SW 1271 (cell line): ENCODE measurements at places on chromosomes 4 and X.

GRCh38 chr4:180141734-180142133, 2101.5 kb upstream of the TENM3 start:
- no peak for DNase-seq

DNA sequence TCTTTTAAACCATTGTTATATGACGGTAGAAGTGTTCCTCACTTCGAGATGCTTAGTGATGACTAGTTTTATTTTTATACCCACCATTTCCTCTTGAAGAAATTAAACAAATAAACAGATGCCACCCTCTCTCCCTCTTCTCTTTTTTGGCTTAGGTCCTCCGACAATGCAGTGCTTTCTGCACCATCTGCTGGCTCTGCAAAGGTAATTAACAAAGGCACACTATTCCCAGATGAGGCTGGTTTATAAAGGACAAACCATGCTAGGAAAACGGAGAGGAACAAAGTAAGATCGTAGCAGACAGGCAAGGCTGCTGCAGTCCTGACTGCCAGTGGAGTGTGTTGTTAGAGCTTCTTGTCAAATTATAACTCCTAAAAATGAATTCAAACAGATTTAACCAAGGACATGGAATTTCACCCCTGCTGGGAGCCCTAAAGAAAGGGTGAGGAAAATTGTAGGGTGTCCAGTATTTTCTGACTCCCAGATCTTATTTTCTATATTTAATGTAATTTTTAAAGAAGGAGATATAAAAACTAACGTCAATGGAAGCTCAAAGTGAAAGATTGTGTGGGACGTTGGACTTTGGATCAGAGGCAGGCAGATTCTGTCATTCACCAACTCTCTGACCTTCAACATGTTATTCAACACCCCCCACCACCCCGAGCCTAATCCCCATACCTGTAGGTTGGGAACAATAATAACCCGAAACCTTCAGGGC, 142.1 kb downstream of the CPEB2 start:
- no peak for DNase-seq

DNA sequence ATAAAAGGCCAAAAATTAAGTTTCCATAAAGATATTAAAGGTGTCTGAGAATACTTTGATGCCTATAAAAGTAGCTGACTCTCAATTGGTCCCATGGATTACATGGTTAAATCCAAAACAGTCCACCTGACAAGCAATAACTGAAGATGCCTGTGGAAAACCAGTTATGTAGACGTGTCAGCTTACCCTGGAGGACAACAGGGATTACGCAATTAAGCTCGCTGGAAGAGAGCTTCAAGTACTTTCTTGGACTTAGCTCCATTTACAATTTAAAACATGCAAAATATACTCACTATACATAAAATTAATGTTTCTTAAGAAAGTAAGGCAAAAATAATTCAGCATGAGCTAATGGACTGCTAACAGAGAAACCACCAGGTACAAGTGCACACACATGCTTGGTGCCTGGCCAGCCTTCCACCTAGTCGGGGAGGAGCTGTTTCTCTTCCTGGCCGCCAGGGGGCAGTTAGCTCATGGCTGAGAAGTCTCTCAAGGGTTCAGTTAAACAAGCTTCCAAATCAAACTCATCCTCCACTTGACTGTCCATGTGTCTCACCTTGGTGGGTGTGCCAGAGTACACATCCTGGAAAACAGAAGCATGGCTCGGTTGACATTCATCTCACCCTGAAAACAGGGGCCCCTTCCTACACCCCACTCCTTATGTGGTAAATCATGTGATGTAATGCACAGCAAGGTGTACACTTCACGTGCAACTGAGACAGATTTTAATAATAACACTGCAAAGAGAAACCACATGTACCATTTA, 9.2 kb upstream of the FAM53A start:
- DNase-seq: peak; percentile 34

DNA sequence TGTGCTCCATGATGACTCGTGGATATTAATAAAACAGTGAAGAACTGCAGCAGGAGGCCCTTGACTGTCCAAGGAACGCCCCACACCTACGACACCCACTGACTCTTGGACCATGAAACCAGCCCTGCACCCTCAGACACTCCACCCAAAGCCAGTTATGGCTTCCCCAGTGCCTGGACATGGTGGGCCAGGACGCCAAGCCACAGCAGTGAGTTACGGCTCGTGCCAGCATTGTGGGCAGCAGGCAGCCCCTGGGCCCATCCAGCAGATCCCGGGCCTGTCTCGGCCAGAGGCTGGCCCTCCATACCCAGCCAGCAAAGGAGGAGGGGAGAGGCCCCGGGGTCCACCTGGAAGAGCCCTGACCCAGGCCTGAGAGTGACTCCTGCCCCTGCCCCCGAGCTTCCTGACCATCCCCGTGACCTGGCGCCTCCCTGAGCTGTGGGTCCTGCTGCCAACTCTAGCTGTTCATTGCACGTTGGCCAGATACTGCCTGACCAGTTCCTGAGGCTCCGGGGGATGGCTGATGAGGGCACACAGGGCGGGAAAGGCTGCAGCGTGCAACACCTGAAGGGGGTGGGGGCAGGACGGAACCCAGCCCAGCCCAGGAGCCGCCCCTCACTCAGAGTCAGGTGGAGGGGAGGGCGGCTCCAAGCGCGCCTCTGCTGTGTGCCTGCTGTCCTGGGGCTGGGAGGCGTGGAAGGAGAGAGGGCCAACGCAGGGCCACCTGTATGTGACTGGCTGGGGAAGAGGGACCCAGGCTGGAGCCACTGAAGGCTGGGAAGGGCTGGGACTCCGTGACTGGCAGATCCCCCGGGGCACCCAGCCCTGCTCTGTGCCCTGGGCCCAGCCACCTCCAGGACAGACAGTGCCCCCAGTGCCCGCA, 739 bp downstream of the SLC49A3 start:
- no peak for DNase-seq

- no peak for DNase-seq
Measured at GRCh38 chr4:24887881-24888430, 24.9 kb downstream of the CCDC149 start.

- no peak for DNase-seq
Measured at GRCh38 chr4:19158107-19158809, 1093.4 kb upstream of the SLIT2 start.

GRCh38 chr4:190015538-190016368, 11.3 kb downstream of the FRG2 start:
- no peak for DNase-seq

DNA sequence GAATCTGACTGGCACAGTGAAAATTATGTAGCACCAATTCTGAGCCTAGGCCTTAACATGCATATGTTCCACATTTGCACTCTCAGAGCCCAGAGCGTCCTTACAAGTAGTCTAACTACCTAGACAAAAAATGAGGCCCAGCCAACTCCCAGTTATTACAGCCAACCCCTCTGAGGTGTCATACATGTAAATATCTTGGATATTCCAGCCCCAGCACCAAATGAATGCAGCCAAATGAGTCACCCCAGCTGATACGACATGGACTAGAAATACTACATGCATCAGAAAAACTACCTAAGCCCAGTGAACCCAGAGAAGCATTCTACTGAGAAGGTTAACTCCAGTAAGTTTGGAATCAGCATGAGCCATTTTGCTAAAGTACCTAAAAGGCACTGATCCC, 145.1 kb downstream of the STPG2 start:
- no peak for DNase-seq

- DNase-seq: no peak
Measured at GRCh38 chr4:142558851-142559250, 287.2 kb downstream of the INPP4B start.

- DNase-seq: no peak
Measured at GRCh38 chr4:15410750-15411149, 17.1 kb upstream of the C1QTNF7 start.

DNA sequence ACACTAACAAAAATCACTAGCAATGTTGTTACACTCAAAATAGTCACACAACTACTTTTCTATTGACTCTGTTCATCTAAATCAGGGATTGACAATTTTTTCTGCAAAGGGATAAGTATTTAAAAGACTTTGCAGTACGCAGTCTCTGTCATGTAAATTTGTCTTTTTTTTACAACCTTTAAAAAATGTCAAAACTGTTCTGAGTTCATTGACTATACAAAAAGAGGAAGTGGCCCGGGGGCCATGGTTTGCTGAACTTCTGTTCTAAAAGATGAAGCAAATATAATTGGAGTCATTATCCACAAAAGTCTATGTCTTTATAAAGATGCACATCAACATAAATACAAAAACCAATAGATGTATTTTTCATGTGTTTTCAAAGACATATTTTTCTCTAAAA, 1310.3 kb downstream of the RPA4 start:
- no peak for DNase-seq

- DNase-seq: no peak
Measured at GRCh38 chr4:122625156-122625555, 4.3 kb upstream of the IL21 start.

GRCh38 chrX:44080083-44080482, 106.9 kb upstream of the NDP start:
- no peak for DNase-seq

GRCh38 chr4:126262665-126263064, 947.9 kb downstream of the FAT4 start:
- no peak for DNase-seq

DNA sequence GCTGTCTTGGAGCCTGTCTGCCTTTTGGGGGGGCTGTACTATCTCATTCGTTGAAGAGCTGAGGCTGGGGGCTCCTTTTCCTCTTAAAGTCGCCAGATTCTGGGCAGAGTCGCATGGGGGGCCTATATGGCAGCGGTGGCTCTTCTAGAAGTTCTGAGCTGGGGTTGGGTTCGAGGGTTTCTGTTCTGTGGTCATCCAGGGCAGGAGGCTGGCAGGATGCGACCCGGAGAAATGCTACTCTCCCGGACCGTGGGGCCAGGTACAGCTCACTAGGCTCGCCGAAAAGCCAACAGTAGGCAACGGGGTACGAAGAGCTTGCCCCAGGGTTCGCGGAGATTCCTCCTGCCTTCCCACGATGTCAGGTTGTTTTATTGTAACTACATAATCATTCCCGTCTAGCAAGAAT, 1.9 kb upstream of the CITED1 start:
- DNase-seq: no peak

DNA sequence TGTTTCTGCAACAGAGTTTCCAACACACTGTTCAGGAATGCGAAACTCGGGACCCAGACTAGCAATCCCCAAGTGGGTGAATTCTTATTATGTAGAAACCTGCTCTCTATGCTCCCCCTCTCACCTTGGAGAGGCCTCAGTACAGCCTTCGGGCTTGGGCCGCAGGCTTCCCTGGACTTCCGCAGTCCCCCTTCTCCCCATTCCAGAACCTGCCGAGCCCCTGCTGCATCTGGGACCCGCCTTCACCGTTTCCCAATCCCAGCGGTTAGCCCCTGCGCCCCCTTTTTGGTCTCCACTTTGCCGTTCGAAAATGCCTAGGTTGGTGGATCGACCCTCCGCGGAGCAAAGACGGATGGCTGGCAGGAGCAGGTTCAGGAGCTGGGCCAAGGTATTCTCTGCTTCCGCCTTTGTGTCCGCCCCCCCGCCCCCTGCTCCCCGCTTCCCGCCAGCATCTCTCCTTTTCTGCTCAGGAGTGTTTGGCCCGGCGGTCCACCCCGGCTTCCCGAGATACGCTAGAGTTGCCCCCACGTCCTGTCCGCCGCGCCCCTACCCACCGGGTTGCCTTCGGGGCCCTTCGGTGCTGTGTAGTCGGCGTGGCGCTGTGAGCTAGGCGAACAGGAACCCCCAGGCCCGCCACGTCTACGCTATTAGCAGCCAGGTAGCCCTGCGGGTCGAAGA, 11.5 kb downstream of the HAND2 start:
- no peak for DNase-seq

DNA sequence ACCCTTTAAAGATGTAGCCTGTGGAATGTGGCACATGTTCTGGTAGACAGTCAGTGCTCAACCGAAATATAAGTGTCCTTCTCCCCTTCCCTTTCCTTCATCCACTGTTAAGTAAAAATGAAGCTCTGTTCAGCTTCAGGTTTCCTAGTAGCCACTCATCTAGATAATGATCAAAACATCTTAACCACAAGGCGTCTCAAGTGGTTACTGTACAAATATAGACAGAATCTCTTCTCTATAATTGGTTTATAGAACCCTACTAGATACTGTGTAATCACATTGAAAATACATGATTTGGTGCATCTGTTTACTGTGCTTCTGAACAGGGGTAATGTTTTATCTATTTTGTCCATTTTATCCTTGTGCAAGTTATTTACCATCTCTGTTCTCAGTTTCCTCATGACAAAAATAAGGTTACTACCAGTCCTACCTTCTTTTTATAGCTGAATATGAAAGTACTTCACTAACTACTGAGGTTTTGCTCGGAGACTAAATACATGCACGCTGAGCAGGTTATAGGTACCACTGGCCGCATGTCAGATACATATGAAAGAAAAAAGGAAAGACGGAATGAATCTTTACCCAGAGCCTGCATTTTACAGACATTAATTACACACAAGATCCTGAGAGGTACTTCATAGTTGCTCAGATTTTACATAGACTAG, 20.3 kb upstream of the SLC25A4 start:
- DNase-seq: no peak

GRCh38 chr4:38313999-38314561, 349.9 kb upstream of the KLF3 start:
- DNase-seq: peak; percentile 54

DNA sequence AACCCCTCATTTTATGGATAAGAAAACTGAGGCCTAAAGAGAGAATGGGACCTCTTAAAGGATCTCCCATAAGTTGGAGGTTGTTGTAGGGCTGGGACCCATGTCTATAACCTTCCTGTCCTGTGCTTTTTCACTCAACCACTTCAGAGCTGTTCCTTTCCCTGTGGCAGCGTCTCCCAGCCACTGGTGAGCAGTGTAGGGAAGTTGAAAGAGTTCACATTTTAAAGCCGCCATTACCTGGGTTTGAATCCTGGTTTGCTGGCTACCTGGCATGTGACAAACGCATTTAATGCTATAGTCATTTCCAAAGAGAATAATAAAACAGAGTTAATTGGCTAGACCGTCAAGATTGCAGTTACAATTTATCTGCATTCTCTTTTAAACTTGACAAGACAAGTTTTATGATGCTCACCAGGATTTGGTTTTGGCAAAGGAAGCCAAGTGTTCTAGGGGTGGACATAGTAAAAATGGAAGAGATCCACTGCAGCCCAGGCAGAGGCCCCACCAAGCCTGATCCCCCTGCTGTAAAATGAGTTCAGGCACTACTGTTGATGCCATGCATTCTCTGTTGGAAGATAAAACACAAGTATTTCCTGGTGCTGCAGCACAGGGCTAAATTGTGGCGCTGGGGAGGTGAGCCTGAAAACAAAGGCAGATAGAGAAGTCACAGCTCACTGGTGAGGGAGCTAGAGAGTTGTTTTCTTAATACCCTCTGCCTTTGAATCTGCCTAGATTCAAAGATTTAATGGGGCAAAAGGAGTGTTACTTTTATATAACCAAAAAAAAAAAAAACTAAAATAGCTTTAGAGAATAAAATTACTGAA, 218.7 kb downstream of the NWD2 start:
- DNase-seq: no peak

- DNase-seq: no peak
Measured at GRCh38 chr4:2287594-2287915, 25.6 kb upstream of the MXD4 start.
